ENCODE measurements at places on chromosomes 1 and 21. TPM values are rescaled to one million over a fixed set of nuclear protein-coding genes. Genes with fewer than 3 reads are reported as not detected.

DNA sequence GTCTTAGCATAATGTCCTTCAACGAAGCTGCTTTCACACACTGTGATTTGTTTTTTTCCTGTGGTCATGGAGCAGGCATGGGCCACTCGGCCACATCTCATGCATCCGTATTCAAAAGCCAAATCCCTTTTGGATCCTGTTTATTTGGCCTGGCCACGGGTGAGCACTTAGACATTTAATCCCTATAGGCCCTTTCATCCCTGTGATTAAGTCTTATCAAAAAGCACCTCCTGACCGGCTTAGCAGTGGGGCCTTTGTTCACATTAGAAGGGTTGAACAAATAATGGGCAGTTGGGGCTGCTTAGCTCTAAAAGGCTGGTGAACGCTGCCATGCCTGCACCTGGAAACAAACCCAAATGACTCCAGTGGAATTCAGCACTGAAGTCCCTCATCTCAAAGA lies 2.0 kb downstream of the KCNE2 start:
- DNase-seq, result no peak

DNA sequence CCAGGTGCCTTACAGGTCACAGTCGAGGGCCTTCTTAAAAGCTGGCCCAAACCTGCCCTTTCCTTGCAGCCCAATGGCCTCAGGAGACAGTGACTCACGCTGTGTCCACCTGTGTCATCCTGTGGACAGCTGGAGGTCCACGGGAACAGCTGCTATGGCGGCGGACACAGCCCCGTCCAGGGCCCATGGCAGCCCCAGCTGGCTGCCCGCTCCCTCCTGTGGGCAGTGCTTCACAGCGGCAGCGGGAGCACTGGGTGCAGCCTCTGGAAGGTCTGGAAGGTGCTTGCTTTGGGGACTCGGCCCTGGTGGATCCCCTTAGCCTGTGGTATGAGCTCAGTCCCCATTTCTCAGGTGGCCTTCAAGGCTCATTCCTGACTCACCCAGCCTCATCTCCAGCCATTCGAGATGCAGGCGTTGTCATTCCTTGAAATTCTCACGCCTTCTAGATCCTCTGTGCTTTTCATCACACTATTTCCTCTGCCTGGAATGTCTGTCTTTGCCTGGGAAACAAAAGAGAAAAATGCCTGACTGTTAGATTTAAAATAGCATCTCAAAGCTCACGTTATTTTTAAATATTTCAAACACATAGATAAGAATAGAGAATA lies 86.8 kb downstream of the KIF26B start:
- DNase-seq, result no peak

DNA sequence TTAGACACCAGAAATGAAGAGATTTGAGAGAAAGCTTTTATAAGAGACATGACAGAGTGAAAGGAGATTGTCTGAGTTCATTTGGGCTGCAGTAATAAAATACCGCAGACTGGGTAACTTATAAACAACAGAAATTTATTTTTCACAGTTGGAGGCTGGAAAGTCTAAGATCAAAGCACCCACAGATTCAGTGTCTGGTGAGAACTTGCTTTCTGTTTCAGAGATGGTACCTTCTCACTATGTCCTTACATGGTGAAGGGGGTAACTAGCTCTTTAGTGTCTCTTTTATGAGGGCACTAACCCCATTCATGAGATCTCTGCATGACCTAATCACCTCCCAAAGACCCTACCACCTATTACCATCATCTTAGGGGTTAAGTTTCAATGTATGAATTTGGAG lies 30.9 kb upstream of the FCRL4 start:
- no peak for DNase-seq

Gene IQCC
- polyA plus RNA-seq, result 2.5 TPM

DNA sequence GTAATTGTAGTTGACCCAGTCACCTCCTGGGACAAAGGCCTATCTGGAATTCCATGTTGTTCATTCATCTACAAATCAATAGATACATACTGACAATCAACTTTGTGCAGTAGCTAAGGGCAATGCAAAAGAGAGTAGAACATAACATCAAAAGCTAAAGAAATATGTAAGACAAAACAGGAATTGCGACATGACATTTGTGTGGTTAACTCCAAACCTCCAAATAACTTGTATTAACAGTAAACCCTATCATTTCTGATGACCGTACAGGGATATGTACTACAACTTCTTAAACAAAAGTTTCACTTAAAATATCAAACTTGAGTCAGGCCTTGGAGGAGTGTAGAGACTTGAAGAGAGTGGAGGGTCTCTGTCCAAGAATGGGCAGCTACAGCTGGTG lies 317.6 kb downstream of the SPATA17 start:
- DNase-seq, result no peak

DNA sequence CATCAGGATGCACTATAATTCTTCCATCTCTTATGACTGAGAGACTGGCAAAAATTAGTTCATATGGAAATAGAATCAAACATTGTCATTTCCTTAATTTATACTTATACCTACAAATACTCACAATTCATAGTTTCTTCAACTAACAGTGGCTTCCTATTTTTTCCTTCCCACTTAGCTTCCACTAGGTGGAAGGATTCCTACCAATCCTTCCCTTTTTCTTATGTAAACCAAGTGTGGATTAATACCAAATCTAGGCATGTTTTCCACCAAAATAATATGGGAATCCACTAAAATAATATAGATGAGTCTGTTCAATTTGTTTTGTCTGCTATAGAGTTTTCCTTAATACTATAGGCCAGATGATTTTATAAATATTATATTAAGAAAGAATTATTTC lies 1537.1 kb downstream of the PLA2G4A start:
- DNase-seq, result no peak

Gene PTPN14
- polyA plus RNA-seq, result 14.1 TPM

- DNase-seq, result no peak
Observed at GRCh38 chr1:164950541-164950986, 391.6 kb downstream of the PBX1 start.

- DNase-seq, result no peak
Observed at GRCh38 chr1:1215080-1215676, 1.2 kb upstream of the TNFRSF4 start.

DNA sequence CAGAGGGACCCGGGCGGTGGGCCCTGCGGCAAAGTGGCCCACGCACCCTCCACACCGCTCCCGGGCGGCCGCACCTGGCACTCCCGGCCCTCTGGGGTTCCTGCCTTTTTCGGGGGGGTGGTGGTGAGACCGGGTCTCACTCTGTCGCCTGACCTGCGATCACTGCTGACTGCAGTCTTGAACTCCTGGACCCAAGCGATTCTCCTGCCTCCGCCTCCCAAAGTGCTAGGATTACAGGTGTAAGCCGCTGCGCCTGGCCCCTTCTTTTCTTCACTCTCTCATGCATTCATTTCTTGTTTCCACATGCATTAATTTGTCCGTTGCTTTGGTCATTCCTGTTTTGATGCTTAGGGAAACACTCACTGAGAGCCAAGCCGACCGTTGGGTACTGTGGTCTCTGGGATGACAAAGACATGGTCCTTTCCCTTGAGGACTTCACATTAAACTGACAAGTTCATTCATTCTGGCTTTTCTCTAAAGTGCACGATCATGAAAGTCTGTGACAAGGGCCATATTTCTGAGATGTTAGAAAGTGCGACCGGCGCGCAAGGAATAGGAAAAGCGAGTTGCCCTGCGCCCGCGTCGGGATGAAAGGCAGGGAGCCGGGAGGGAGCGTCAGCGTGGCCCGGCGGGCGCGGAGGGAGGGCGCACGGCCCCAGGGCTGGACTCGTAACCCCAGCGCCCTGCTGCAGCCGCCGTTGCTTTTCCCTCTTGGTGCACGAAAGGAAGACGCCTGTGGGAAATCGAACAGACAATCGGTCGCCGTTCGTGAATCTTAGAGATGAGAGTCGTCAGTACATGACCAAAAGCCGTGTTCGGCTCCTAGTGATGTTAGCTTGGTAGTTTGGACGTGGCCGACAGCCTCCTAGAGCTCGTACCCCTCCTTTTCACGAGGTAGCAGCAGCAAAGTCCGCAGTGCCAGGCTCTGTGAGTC lies 1.0 kb upstream of the MCOLN2 start:
- DNase-seq, result no peak

- no peak for DNase-seq
Observed at GRCh38 chr1:113734357-113735055, 24.8 kb downstream of the PHTF1 start.

DNA sequence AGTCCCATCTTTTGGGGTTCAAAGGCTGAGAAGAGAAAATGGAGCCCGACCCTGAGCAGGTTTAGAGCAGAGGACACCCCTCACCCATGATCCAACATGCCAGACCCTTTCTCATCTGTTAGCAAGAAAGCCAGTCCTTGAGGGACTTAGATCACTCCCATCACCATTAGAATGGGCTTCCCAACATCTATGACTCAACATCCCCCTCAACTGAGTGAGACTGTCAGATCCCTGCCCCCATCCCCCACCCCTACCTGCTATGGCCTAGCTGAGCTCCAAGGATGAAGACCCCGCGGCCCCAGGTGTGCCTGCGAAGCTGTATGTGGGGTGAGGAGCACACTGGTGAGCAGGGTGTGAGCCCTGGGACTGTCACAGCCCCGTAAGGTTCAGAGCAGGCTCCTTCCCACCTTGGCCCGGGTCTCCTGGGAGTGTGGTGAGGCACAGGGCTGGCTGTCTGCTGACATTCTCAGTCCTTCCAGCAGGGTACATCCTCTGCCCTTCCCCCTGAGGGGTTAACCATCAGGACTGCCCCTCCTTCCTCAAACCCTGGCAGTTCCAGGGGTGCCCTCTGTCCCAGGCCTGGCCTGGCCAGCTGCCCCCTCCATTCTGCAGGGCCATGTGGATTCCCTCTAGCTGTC lies 21.4 kb upstream of the BLACAT1 start:
- DNase-seq, result no peak

Gene OR2T35
- not detected for polyA plus RNA-seq

Gene CACNA1S
- polyA plus RNA-seq, result 56.1 TPM

DNA sequence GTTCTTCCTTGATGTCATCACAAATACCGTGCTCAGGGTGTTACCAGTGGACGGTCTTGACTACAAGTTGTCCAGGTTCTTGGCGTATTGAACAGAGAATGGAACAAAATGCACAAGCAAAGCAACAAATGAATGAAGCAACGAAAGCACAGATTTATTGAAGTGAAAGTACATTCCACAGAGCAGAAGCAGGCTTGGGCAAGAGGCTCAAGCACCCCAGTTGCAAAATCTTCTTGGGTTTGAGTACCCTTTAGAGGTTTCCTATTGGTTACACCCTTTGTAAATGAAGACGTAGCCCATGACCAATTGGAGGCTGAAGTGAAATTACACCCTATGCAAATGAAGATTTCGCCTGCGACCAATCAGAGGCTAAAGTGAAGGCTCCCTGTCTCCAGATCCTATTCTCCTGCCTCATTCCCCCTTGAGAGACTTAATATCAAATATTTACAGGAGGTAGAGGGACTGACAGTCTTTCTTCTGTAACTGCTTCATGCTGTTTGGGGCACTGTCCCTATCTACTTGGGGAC lies 38.3 kb downstream of the YY1AP1 start:
- no peak for DNase-seq

- no peak for DNase-seq
Observed at GRCh38 chr1:156410740-156411139, 41.7 kb downstream of the RHBG start.

Gene L1TD1
- polyA plus RNA-seq, result 0.80 TPM

DNA sequence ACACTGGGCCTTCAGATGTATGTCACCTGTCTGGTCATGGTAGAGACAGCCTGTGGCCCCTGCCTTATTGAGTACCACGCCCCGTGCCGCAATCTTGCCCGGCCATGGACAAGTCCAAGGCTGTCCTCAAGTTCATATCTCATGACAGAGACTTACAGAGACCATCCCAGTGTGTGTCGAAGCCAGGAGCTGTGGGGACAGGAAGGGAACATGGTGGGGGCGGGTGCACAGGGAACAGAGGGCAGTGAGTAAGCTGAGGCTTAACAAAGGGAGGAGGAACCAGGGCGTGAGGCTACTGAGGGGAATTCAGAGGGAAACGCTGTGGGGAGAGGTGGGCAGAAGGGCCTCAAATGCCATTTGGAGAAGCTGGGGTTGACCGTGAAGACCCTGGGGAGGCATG lies 75.8 kb downstream of the ALPL start:
- no peak for DNase-seq

GRCh38 chr1:157177733-157178394 lies 39.7 kb upstream of the ETV3 start:
- no peak for DNase-seq

GRCh38 chr21:38455403-38455802 lies 42.9 kb downstream of the ERG start:
- DNase-seq, result no peak

Gene POTED
- not detected for polyA plus RNA-seq

Gene MROH7
- 6.0 TPM for polyA plus RNA-seq

DNA sequence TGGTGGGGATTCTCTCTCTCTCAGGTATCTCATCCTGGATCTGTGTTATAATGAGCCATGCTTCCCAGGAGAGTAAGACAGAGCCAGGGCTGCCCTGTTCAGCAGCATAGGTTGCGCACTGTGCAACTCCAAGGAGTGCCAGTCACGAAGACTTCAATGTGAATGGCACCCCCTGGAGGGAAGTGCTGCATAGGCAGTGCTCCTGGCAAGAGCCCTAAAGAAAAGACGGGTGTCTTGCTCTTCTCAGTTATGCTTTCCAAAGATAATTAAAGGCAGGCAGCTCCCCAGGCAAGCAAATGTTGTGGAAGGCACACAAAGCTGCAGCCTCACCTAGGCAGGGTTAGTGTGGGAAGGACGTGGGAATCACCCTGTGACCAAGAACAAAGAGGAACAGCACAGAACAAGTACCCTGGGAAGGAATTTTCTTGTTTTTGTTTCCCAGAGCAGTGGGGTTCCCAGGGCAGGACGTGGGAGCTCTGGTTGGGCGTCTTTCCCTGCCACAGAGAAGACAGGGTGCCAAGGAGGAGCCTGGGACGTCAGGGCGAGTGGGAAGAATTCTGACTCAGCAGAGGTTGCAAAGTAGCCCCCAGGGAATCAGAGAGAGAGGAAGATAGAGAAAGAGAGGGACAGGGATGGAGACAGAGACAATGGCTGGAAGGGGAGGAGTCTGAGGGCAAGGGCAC lies 120.9 kb downstream of the KCNN3 start:
- DNase-seq, result no peak

- no peak for DNase-seq
Observed at GRCh38 chr1:13830616-13831280, 130.8 kb downstream of the PRDM2 start.
